ENCODE measurements at places on chromosomes 1 and 21.

DNA sequence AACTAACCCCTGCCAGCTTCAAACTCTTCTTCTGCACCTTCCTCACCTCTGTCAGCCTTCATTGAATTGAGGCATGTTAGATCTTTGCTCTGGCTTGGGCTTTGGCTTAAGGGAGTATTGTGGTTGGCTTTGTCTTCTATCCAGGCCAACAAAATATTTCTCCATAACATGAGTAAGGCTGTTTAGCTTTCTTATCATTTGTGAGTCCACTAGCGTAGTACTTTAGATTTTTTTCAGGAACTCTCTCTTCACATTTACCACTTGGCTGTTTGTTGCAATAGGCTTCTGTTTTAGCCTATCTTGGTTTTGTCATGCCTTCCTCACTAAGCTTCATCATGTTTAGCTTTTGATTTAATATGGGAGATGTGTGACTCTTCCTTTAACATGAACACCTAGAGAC lies 417.5 kb downstream of the NCAM2 start:
- no peak for DNase-seq

DNA sequence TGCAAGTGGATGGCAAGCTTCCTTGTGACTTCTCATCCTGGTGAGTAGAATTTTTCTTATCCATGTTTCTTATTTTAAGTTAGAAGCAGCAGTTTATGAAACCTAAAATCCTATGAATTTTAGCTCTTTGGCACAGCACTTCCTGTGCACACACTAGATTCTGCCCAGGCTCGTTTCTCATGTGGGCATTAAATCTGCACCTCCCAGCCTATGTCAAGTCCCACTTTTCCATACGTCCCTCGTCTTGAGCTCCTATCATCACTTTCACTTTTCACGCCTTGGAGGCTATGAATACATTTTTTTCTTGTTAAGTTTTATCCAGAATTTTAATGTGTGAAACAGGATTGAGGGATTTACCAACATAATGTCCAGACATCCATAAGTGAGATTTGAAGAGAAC lies 142.1 kb downstream of the MRPS6 start:
- no peak for DNase-seq

DNA sequence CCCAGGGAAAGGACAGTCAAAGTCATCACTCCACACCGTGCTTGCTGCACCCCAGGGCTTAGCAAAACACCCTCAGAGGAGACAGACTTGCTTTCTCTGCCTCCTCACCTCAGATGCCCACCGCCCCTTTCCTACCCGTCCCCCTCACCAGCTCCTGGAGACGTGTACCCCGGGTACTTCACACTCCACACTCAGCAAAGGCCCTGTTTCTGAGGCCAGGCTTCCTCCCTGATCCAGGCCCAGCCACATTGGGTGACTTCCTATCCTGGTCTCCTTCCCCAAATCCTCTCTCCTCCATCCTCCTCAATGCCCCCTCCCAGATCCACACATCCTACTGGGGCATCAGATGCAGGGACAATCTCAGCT lies 116.7 kb downstream of the DMRTB1 start:
- DNase-seq, result no peak

DNA sequence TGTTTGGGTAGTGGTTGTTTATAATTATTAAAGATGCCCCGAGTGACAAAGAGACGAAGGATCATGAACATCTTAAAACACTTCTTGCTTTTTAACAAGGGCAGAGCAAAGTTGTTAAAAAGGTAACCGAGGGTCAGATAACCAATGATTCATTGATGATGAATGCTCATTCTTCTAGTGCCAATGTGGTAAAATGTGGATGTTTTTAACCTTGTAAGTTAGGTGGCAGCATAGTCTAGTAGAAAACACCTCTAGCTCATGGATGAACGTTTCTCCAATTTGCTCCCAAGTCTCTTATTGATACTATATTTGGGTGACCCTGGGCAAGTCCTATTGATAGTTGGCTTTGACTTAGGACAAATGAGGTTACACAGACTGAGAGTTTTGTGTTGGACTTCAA lies 167.9 kb downstream of the KIF26B start:
- no peak for DNase-seq

GRCh38 chr1:58149271-58149812 lies 397.2 kb downstream of the OMA1 start:
- no peak for DNase-seq

DNA sequence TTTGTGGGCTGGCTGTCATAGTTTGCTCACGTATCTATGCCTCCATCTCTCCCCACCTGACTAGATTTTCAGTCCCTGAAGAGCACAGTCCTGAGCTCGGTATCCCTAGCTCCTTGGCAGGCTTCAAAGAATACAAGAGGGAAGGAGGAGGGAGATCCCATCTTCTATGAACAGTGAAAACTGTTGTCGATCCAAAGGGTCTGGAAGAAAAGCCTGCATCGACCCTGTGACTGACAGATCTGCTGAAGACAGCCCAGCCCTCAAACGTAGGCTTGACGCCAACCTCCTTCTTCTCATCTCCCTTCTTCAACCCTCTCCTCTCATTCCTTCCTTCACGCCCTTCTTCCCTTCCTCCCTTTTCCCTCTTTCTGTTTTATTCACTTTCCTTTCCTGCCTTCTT lies 13.3 kb upstream of the ADORA1 start:
- DNase-seq, result no peak

- DNase-seq, result no peak
Observed at GRCh38 chr1:150576794-150577556, 2.4 kb downstream of the MCL1 start.

GRCh38 chr1:23698466-23698865 lies 6.9 kb downstream of the RPL11 start:
- DNase-seq, result no peak

- no peak for DNase-seq
Observed at GRCh38 chr1:219177363-219177762, 3.7 kb downstream of the LYPLAL1 start.

DNA sequence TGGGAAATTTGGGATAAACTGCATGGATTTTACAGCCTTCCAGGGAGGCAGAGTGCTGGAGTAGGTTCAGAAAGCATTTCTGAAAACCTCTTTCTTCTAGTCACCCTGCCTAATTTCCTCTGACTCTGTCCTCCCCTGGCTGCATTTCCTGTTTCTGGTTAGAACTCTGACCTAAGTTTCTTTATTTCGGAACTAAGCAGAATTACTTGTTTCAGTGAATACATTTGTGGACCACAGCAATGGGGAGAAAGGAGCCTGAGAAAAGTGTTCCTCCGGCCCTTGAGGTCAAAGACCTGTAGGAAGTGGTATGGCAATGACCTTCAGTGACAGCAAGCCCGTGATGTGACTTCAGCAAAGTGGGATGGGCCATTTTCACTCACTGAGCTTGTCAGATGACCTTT lies 173.4 kb upstream of the RUNX1 start:
- DNase-seq, result peak; percentile 67

DNA sequence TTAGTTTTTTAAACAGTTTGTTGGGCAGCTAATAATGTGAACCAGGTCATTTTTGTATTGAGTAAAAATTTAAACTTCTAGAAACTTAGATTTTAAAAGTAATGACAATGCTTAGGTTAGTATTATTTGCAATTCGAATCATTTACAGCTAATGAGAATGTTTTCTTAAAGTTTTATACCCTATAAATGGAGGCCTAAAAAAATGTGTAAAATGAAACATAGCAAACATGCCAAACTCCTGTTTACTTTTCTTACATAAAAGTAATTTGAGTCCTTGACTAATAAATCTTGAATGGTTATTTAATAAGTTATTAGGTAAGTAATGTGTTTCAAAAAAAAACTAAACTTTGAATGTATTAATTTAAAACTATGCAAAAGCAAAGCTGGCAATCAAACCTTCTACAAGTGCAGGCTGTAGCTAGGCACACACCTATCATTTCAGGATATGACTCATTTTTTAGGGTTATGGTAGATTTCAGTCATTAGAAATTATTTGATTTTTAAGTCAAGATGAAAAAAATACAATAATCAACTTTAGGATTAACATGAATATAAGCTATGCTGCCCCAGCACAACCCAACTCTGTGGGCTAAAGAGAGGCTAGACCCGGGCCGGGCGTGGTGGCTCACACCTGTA lies 41.5 kb downstream of the CLSTN1 start:
- no peak for DNase-seq

GRCh38 chr1:159821171-159821867 lies 5.4 kb upstream of the SLAMF8 start:
- no peak for DNase-seq

GRCh38 chr1:55057270-55057955 lies 18.1 kb downstream of the PCSK9 start:
- no peak for DNase-seq

DNA sequence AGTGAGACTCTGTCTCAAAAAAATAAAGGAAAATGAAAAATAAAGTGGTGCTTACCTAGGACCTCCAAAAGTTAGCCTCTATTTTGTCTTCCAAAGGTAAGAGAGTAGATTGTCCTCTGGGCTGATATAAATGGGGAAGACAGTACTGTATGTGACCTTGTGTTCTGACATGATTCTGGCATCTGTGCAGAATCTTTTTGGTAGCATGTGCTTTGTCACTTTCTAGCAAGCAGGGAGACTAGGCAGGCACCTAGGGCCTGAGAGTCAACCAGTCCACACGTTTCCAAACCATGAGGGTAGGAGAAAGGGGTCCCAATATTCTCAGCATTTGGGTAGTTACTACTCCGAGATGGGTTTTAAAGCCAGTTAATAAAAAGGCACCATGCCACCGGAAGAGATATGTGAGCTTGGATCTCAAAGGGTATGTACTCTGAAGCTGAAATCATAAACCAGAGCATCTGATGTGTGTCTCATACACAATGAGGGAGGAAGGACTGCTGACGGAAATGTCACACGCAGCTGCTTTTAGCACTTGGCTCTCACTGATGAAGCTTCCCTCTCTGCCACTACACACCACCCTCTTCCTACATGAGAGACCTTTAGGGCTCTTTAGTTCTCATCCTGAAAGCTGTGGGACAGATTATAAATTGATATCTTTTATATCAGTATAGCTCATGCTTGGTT lies 27.0 kb upstream of the SLC16A1 start:
- DNase-seq, result no peak

DNA sequence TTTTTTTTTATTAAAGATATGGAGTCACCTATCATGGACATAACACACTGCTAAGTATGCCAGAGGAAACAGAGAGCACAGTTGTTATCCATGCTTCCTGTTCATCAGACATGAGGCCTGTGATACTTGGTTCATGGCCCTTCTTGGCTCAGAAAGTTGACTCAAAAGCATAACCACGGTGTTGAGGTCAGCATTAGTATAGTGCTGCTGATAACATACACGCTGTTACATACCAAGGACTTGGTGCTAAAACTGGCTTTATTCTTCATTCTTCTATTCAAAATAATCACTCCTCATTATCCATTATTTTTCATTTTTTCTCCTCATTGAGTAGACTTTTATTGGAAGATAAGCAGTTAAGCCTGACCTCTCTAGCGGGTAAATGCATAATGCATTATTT lies 464.1 kb downstream of the ADGRL2 start:
- no peak for DNase-seq
